ENCODE measurements at places on chromosomes 6 and 20. TPM values are rescaled to one million over a fixed set of nuclear protein-coding genes. Genes with fewer than 3 reads are reported as not detected.

The MCCD1 gene
- total RNA-seq, result not detected

The SRSF12 gene
- total RNA-seq, result not detected

The SLC52A3 gene
- total RNA-seq, result 0.83 TPM

The CCN6 gene
- total RNA-seq, result not detected

The SLC17A1 gene
- not detected for total RNA-seq

The TFAP2A gene
- total RNA-seq, result not detected

The CLVS2 gene
- total RNA-seq, result 0.14 TPM

The CAP2 gene
- total RNA-seq, result 17.0 TPM

The PPP1R3G gene
- 3.0 TPM for total RNA-seq

The SPTLC3 gene
- 3.8 TPM for total RNA-seq

The BFSP1 gene
- total RNA-seq, result 3.3 TPM

The VSTM2L gene
- 0.29 TPM for total RNA-seq

The BEND3 gene
- total RNA-seq, result 9.1 TPM

The BNIP5 gene
- not detected for total RNA-seq

The C20orf202 gene
- 0.83 TPM for total RNA-seq

The PTCRA gene
- not detected for total RNA-seq

The MUC22 gene
- not detected for total RNA-seq

The ECI2 gene
- total RNA-seq, result 54.1 TPM

The GTSF1L gene
- total RNA-seq, result not detected

The GPX5 gene
- not detected for total RNA-seq

The MCHR2 gene
- total RNA-seq, result not detected

The ELOVL4 gene
- 11.2 TPM for total RNA-seq

The DLK2 gene
- not detected for total RNA-seq

The BCAS1 gene
- 0.29 TPM for total RNA-seq

The JPH2 gene
- total RNA-seq, result 50.5 TPM

The SUMO4 gene
- 15.3 TPM for total RNA-seq

The EPHA7 gene
- total RNA-seq, result 2.0 TPM

The SPATS1 gene
- 0.62 TPM for total RNA-seq

The LHFPL5 gene
- not detected for total RNA-seq

The SIRPB1 gene
- 3.2 TPM for total RNA-seq

The RAB32 gene
- 19.1 TPM for total RNA-seq

The HNF4A gene
- total RNA-seq, result not detected

The TNFAIP3 gene
- 14.4 TPM for total RNA-seq

The COL12A1 gene
- 423 TPM for total RNA-seq

The ADGB gene
- 7.7 TPM for total RNA-seq

The PLCB1 gene
- 110 TPM for total RNA-seq

The SYNDIG1 gene
- total RNA-seq, result 2.8 TPM

The TUBB2A gene
- 42.0 TPM for total RNA-seq

The SLC35D3 gene
- total RNA-seq, result not detected

The PRDM13 gene
- not detected for total RNA-seq

All from uterus (tissue), 4 donors.